Suppressor macrophage (primary cell): ENCODE measurements at places on chromosomes 2 and 18.

- DNase-seq, result peak; percentile 31
Observed at GRCh38 chr2:152525277-152525838, 190.4 kb downstream of the FMNL2 start.

GRCh38 chr2:158845859-158846258 lies 50.7 kb downstream of the DAPL1 start:
- DNase-seq, result peak; percentile 43

DNA sequence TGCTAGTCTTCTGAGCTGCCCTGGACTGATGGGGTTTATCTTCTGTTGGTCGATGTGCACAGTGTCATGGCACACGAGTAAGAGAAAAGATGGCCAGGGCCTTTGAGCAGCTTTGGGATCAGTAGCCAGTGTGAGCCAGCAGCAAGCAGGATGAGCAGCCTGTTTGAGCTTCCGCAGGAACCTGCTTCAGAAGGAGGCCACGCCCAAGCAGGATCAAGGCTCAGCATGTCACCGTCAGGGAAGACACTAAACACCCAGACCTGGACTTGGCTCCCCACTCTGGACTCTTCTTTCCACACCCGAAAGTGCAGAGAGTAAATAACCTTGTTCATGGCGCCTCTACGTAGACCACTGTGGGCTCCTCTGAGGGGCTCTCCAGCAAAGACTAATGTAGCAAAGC lies 25.2 kb upstream of the ASB1 start:
- no peak for DNase-seq

DNA sequence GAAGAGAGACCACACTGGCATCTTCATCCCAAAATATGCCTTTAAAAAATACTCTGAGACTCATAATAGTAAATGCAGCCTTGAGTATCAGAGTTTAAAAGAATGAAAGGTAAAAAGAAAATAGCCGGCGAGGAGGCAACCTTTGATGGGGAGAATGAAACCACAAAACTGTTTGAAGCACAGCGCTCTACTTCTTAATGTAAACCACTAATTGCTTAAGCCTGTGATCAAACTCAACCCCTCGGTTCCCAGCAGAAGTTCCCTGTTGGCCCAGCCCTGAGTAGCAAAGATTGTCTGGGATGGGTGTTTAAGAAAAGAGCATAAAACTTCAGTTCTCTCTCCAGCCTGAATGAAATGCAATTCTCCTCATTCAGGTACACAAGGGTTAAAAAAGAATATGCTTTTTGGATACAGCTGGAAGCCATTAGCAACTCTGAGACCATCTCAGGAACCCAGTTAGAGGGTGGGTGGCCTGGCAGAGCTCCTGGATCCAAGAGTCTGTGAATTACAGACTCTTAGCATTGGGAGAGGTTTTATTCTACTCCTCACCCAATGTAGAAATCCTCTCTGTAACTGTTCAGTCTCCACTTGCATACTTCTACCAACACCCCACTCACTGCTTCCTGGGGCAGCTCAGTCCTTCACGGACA lies 44.8 kb downstream of the VIT start:
- no peak for DNase-seq

GRCh38 chr2:215552144-215552580 lies 116.3 kb upstream of the FN1 start:
- DNase-seq, result no peak

GRCh38 chr2:159267921-159268320 lies 18.6 kb downstream of the WDSUB1 start:
- peak; percentile 2 for DNase-seq

- DNase-seq, result no peak
Observed at GRCh38 chr2:134823431-134823830, 15.0 kb upstream of the ACMSD start.

DNA sequence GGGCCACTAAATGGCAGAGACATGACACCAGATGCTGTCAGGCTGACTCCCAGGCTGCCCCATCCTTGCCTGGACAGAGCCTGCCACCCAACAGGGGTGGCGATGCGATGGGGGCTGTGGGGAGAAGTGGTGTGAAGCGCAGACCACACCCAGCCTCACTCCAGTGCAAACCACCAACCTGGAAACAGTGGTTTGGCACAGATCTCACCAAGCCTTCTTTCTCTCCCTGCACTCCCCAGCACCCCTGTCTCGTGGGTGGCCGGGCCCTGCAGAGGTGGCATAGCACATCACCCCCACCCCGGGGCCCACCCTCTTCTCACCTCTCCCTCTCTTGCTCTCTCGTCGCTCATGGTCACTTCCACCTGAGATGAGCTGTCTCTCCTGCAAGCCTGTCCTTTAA lies 32.6 kb downstream of the CIB4 start:
- no peak for DNase-seq

DNA sequence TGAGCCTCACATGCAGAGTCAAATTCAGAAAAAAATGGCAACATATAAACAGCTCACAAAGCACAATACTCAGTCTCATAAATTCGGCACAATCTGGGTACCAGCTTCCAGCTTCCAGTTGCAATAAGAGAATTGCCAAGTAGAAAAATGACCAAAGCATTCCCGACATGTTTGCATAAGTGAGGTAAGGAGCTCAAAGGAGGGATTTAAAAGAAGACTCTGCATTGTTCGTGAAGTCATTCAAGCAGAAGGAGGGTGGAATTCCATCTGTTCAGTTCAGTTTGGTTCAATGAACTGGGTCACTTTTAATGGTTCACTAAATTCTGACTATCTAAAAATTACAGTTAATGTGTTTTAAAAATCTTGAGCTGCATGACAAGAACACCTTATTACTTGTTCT lies 106.7 kb upstream of the KLHL14 start:
- no peak for DNase-seq

DNA sequence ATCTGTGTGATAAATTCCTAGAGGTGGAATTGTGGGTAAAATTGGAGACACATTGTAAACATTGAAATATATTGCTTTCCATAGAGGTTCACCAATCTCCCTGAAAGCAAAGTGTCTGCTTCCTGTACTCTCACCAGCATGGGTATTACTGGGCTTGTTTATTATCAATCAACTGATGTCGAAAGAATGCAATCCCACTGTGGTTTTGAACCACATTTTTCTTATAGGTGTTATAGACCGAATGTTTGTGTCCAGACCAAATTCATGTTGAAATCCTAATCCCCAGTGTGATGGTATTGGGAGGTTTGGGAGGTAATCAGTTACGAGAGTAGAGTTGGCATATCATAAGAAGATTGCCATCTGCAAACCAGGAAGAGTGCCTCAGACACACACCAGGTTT lies 1212.4 kb downstream of the LRP1B start:
- no peak for DNase-seq

- DNase-seq, result no peak
Observed at GRCh38 chr2:20349513-20349921, 1.1 kb downstream of the PUM2 start.

- no peak for DNase-seq
Observed at GRCh38 chr2:21770787-21771186, 647.0 kb downstream of the TDRD15 start.

- DNase-seq, result no peak
Observed at GRCh38 chr2:197207106-197207505, 103.5 kb downstream of the ANKRD44 start.

DNA sequence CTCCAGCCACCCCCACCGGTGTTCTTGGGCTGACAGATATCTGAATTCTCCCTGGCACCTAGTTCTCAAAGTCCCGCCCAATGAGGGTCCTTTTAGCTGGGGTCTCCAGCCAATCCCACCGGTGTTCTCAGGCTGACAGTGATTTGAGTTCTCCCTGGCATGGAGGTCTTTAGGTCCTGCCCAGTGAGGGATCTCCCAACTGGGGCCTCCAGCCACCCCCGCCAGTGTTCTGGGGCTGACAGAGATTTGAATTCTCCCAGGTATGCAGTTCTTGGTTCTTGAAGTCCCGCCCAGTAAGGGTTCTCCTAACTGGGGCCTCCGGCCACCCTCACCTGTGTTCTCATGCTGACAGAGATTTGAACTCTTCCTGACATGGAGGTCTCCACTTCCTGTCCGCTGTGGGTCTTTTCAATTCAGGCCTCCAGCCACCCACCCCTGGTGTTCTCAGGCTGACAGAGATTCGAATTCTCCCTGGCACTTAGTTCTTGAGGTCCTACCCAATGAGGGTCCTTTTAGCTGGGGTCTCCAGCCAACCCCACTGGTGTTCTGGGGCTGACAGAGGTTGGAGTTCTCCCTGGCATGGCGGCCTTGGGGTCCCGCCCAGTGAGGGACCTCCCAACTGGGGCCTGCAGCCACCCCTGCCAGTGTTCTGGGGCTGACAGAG lies 154.6 kb downstream of the ANKRD36 start:
- peak; percentile 1 for DNase-seq

DNA sequence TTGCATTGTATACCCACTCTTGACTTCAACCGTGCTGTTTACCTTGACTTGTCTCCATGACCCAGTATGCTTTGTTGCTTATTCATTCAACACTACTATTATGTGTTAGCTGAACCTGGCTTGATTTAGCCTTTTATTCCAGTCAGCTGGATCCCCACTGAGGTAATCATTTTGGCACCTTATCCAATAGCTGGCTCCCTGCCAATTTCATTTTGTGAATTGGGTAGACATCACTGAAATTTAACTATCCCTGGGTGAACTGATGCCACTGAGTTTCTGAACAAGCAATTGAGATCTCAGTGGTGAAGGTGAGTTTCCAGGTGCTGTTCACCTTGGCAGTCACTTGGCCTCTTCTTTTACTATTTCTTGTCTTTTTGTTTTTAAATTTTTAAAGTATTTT lies 584.3 kb downstream of the ADCYAP1 start:
- no peak for DNase-seq

DNA sequence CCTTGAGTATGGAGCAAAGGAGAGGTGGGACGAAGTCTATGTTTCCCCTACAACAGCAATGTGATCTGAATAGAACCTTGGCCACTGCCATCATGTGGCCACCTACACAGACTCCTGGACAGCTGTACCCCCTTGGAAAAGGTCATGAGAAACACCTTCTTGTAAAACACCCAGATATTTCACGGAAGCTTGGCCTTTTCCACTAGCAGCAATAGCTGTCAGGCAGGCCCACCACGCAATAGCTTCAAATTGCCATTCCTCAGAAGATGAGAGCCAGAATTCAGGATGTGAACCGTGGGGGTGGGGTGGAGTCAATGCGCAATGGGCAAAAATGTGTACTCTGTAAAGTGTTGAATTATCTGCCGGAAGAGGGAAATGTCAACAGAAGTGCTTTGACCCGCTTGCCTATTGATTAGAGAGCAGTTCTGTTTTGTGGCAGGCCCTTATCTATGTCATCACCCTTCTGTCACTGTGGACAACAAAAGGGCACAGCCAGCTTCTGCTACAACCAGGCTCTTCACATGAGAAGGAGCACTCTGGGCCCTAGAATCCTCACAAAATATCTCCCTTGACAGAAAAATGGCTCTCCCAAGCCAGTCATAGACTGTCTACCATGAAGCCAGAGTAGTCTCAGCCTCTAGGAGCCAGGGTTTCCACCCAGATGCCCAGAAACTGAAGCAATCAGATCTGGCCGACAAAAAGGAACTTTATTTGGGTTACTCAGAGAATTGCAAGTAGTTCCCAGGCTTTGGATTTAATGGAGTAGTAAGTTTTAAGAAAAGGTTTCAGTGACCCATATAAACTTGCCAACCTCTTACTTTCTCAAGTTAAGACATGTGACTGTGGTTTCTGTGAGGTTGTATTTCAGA lies 9.5 kb downstream of the INPP1 start:
- DNase-seq, result peak; percentile 34

DNA sequence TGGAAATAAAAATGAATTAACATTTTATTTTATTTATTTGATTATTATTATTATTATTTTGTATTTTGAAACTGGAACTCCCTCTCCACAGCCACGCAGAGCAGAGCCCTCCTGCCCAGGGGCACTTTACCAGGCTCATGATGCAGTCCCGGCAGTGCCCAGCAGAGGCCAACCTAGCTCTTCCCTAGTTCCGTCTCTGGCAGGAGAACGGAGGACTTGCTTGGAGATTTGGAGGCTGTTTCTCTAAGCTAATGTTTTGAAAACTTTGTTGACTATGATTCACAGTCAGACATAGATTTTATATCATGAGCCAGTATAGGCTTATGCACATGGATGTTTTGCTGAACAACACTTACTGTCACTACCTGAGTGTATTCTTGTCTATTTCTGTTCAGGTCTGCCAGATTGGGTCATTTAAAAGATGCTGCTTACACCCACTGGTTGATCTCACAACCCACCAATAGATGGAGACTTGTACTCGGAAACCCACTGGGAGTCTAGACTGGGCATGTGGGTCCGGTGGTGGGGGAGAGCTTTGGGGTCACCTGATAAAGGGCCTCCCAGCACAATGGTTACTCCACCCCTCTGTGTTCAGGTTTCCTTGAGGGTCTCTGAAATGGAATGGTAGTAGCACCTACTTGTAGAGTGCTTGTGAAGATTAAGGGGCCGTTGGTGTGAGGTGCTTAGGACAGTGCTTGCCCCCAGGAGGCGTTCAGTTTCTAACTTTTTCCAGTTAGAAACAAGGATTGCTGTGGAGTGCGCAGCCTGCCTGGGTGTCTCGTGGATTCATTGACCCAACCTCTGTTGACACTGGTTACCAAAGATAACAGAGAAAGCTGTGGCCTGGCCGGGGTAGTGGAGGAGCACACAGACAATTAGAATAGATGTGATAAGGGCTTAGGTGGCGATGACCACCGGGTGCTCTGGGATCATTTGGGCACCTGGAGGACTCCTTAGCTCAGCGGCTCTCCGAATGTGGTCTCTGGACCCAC lies 177.3 kb downstream of the HAUS1 start:
- peak; percentile 74 for DNase-seq

GRCh38 chr2:3738454-3738853 lies 35.1 kb downstream of the DCDC2C start:
- DNase-seq, result peak; percentile 4

- DNase-seq, result peak; percentile 90
Observed at GRCh38 chr2:84946204-84947009, 24.6 kb upstream of the KCMF1 start.

- no peak for DNase-seq
Observed at GRCh38 chr18:64918851-64919250, 770.0 kb upstream of the LINC00305 start.

DNA sequence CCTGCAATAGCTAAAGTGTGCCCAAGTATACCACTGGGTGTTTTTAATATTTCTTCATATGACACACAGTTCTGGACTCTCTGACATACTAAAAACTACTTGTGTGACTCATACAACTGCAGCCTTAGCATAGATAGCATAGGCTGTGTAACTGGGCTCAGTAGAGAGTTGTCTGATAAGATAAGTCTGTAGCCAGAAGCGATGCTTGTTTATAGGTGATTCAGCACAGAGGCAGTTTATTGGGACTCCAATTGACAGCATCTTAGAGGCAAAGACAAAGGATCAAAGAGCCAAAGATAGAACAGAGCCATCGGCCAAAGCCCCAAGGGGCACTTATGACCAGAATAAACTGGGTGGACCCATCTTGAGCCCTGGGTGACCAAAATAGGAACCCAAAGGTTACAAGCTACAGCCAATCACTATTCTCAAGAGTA lies 42.3 kb downstream of the AAK1 start:
- DNase-seq, result no peak

DNA sequence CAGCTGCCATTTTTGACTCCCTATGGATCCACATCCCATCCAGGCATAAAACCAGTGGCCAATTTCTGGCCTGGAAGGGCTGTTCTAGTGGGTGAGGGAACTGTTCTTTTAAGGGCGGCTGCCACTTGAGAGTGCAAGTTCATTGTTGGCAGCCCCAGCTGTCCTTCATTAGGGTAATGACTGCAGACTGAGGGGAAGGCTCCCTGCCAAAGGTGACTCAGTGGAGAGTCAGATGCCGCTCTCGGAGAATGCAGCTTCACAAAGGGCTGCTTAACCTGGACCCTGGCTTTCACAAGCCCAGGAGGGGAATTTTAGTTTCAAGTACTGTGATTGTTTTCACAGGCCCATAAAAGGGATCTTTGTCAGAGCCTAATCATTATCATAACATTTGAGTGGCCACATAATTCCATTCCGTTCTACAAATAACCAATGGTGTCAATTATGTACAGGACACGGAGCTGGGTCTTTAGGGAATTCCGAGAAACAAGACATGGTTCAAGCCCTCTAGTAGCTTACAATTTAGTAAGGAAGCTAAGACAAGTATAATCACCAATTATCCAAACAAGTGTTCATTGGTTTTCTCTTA lies 235.7 kb downstream of the CDCA7 start:
- no peak for DNase-seq
